ENCODE measurements at places on chromosomes 12 and 14.

GRCh38 chr12:48924617-48925303 lies 532 bp downstream of the FKBP11 start:
- peak; percentile 90 for DNase-seq

- DNase-seq: no peak
Observed at GRCh38 chr14:38255408-38255672, 553 bp downstream of the CLEC14A start.

DNA sequence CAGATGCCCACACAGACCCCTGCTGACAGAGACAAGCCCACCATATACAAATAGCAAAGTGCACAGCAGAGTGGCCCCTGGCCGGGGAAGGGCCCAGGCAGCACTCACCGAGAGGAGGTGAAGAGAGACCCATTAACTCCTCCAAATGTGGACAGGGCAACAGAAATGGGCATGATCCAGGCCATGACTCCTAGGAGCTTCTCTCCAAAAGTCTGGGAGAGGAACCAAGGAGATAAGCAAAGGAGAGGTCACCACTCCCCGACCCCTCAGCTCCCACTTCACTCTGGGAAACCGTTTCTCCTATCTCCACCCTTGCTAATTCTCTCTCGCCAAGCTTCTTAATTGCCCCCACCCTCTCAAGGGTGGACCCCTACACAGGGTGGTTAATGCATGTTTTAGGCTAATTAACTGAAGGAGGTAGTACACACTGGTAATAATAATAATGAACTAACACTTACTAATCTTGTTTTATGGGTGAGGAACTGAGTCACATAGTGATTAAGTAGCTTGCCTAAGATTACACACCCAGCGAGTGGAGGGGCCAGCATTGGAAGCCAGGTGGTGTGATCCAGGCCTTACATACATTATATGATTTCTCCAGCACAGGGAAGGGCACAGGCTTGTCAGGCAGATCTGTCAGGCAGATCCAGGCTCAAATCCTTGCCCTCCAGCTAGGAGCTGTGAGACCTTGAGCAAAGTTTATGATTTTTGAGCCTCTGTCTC lies 18.9 kb upstream of the CEBPE start:
- no peak for DNase-seq

DNA sequence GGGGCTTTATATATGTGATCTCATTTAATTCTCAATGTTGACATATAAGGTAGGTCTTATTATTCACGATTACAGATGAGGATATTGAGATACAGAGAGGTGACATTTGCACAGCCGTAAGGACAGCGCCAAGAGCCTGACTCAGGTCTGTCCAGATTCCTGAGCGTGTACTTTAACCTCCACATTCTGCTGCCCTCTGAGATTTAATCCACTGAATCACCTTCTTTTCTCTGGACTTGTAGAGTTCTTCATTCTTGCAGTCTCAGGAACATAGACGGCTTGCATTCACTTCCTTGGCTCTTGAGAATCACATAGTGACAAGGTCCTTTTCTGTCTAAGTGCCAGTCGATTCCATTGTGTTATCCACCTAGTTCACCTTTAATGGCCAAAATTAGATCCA lies 141.0 kb upstream of the ARHGAP5 start:
- no peak for DNase-seq

- no peak for DNase-seq
Observed at GRCh38 chr14:78593949-78594348, 423.8 kb downstream of the NRXN3 start.

- DNase-seq: no peak
Observed at GRCh38 chr12:121495746-121496145, 85.1 kb downstream of the KDM2B start.
